ENCODE measurements at places on chromosomes 4 and X. TPM values are rescaled to one million over a fixed set of nuclear protein-coding genes. Genes with fewer than 3 reads are reported as not detected.
A peak's percentile ranks its signal among the peaks of the same experiment; 100 is the strongest.

MAGEC2 gene
- total RNA-seq, result not detected

NOP14 gene
- 74.3 TPM for total RNA-seq

TMEM156 gene
- total RNA-seq, result 18.4 TPM

SYP gene
- 0.49 TPM for total RNA-seq

SNCA gene
- total RNA-seq, result not detected

STBD1 gene
- total RNA-seq, result not detected

RIPPLY1 gene
- not detected for total RNA-seq

GRCh38 chr4:71558248-71558647, 219.4 kb downstream of the SLC4A4 start:
- H3K27me3 ChIP-seq, result no peaks in the 10 kb centered on the region
- no peak overlapping the region for H3K4me3 ChIP-seq
- no peaks in the 10 kb centered on the region for H3K36me3 ChIP-seq
- no peak for DNase-seq

DNA sequence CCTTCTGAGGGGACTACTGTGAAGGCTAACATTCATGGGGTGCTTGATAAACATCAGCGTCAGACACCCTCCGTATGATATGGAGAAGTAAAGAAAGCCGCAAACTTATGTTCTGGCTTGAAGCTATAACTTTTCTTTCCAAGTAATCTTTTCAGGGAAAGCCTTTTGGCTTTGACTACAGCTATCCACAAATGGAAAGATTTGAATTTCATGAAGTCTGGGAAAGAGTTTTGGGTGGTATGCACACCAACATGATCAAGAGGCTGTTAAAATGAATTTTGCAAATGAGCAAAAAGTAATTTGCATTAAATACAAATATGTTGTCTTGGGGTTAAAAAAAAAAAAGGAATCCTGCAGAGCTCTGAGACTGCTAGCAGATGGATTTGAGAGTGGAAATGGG, 114.8 kb upstream of the LIMCH1 start:
- no peaks in the 10 kb centered on the region for H3K27me3 ChIP-seq
- H3K4me1 ChIP-seq, result no peaks in the 10 kb centered on the region
- no peak overlapping the region for H3K4me3 ChIP-seq
- no peaks in the 10 kb centered on the region for H3K36me3 ChIP-seq
- H3K27ac ChIP-seq, result no peak overlapping the region

DNA sequence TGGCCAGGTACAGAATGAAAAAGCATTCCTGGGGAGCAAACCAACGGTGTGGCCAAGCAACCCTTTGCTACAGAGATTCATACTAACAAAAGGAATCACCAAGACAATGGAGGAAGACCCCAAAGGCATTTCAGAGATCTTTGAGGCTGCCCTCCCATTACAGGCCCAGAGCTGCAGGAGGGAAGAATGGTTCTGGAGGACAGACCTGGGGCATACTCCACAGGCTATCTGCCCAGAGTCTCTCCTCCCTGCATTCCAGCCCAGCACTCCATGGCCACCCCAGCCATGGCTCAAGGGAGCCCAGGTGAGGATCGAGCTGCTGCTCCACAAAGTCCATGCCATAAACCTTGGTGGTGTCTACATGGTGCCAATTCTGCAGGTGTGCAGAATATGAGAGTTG, 81.9 kb downstream of the ATP11C start:
- H3K27me3 ChIP-seq, result no peaks in the 10 kb centered on the region
- H3K4me3 ChIP-seq, result no peak overlapping the region

- peaks cover 6% of the 10 kb centered on the region for H3K4me1 ChIP-seq
- H3K27me3 ChIP-seq, result no peaks in the 10 kb centered on the region
- no peak overlapping the region for H3K27ac ChIP-seq
- H3K4me3 ChIP-seq, result no peak overlapping the region
- DNase-seq, result no peak
- peaks cover 6% of the 10 kb centered on the region for H3K36me3 ChIP-seq
These were observed 4.5 kb downstream of the MED28 start for GRCh38 chr4:17618926-17619325.

- H3K36me3 ChIP-seq, result no peaks in the 10 kb centered on the region
- H3K4me1 ChIP-seq, result no peaks in the 10 kb centered on the region
- no peak for DNase-seq
- H3K27me3 ChIP-seq, result no peaks in the 10 kb centered on the region
These were observed 525.0 kb upstream of the SPANXN1 start for GRCh38 chrX:144722307-144722706.

- no peaks in the 10 kb centered on the region for H3K36me3 ChIP-seq
- H3K27ac ChIP-seq, result no peak overlapping the region
- DNase-seq, result no peak
- no peaks in the 10 kb centered on the region for H3K27me3 ChIP-seq
- H3K4me1 ChIP-seq, result no peaks in the 10 kb centered on the region
These were observed 78.8 kb downstream of the HADH start for GRCh38 chr4:108068442-108068841.

GRCh38 chr4:5554376-5554775, 154.0 kb downstream of the EVC2 start:
- no peak overlapping the region for H3K27ac ChIP-seq
- no peaks in the 10 kb centered on the region for H3K4me1 ChIP-seq
- H3K27me3 ChIP-seq, result no peaks in the 10 kb centered on the region
- no peak for DNase-seq
- H3K4me3 ChIP-seq, result no peak overlapping the region
- H3K36me3 ChIP-seq, result no peaks in the 10 kb centered on the region

GRCh38 chr4:108601106-108601505, 19.3 kb upstream of the RPL34 start:
- no peak overlapping the region for H3K27ac ChIP-seq
- H3K4me3 ChIP-seq, result no peak overlapping the region
- no peak for DNase-seq
- H3K27me3 ChIP-seq, result no peaks in the 10 kb centered on the region
- no peaks in the 10 kb centered on the region for H3K36me3 ChIP-seq

GRCh38 chr4:21211846-21212245, 511.6 kb downstream of the PACRGL start:
- DNase-seq, result no peak
- no peaks in the 10 kb centered on the region for H3K27me3 ChIP-seq
- no peaks in the 10 kb centered on the region for H3K4me1 ChIP-seq
- no peak overlapping the region for H3K4me3 ChIP-seq
- no peaks in the 10 kb centered on the region for H3K36me3 ChIP-seq

- H3K4me3 ChIP-seq, result no peak overlapping the region
- H3K4me1 ChIP-seq, result no peaks in the 10 kb centered on the region
- no peaks in the 10 kb centered on the region for H3K36me3 ChIP-seq
- no peak overlapping the region for H3K27ac ChIP-seq
- DNase-seq, result no peak
These were observed 182.2 kb downstream of the AR start for GRCh38 chrX:67726018-67726417.

DNA sequence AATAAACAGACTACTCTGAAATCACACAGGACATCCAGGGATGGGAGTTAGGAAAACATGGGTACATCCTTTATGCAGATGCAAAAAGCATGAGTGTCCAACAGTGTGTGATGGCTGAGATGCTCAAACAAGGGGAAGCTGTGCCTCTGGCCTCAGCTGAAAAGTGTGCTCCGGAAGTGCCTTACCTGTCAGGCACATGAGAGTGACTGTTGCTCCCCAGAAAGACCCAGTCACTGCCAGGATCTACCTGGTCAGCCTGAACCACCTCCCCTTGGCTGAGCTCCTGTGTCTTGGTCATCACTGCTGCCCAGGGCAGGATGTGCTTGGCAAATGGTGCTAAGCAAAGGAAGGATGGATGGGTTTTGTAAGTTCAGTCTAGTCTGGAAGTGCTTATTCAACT, 4.0 kb downstream of the PPP2R2C start:
- no peak for DNase-seq
- H3K36me3 ChIP-seq, result no peaks in the 10 kb centered on the region
- H3K4me1 ChIP-seq, result no peaks in the 10 kb centered on the region
- H3K27ac ChIP-seq, result no peak overlapping the region

DNA sequence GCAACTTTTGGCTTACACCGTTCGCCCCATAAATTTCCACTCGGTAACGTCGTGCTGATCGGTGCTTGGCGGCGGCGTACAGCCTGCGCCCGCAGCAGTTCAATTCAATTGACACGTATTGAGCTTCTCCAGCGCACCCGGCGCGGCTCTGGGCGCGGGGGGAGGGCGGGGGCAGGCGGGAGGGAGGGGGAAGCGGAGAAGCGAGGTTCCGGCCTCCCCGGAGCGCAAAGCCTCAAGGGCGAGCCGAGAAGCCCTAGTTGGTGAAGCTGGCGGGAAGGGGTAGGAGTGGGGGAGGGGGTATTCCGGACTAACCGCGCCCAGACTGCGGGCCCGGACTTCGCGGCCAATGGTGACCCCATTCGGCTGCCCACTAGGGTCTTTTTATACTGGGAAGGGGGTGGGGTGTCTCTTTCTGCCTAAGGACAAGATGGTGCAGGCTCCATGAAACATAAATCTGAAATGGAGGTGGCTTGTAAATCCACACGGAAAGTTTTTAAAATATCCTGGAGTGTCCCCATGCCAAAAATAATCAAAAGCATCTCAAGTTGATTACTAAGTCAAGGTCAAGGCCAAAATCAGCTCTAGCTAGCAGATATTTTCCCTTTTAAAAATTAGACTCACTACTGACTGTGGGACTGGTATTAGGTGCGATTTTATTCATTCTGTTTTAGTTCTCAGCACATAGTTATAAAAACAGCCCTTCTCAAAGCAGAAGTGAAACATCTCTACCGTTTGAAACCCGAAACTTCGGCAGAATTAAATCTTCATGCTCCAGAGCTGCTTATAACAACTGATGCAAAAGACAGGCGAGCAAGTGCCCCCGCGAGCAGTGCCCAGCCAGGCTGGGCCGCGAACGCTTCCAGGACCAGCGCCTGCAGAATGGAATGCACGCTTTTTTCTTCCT, 1.5 kb upstream of the BCOR start:
- peak overlapping the region; percentile 74 for H3K27ac ChIP-seq
- H3K4me3 ChIP-seq, result peak overlapping the region; percentile 55
- DNase-seq, result peak; percentile 66

DNA sequence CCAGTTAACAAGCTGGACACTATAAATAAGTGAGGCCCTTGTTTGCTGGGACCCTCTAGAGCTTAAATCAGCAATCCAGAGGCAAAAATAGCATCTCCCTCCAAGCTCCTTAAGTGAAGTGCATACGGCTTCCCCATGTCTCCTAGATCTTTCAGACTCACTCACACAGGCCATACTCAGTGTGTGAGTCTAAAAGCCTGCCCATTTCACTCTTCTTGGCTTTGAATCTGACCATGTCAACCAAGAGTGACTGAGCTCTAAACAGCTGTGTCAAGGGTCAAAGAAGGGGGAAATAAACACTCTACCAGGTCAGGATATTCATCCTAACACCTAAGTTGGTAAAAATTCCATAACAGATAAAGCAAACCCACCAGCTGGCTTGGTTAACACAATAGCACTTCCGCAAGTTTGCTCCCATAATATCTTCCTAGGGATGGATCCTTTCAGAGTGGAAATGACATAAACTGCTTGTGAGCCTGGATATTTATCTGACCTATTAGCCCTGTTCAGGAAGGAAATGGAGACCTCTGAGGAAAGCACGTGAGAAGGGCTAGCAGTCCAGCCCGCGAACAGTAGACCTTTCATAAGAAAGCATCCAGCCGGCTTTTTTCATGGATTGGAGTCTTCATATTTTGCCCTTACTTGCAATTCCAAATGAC, 65.6 kb downstream of the MID1 start:
- no peak overlapping the region for H3K4me3 ChIP-seq
- no peak for DNase-seq
- H3K27ac ChIP-seq, result no peak overlapping the region
- no peaks in the 10 kb centered on the region for H3K4me1 ChIP-seq
- H3K36me3 ChIP-seq, result no peaks in the 10 kb centered on the region

GRCh38 chr4:118865091-118865708, 23.5 kb upstream of the SYNPO2 start:
- no peak overlapping the region for H3K27ac ChIP-seq
- H3K4me1 ChIP-seq, result no peaks in the 10 kb centered on the region
- no peaks in the 10 kb centered on the region for H3K36me3 ChIP-seq
- H3K4me3 ChIP-seq, result no peak overlapping the region
- H3K27me3 ChIP-seq, result no peaks in the 10 kb centered on the region

- H3K4me3 ChIP-seq, result no peak overlapping the region
- no peak overlapping the region for H3K27ac ChIP-seq
- no peaks in the 10 kb centered on the region for H3K4me1 ChIP-seq
- no peaks in the 10 kb centered on the region for H3K36me3 ChIP-seq
- no peak for DNase-seq
These were observed 72.0 kb upstream of the DHRSX start for GRCh38 chrX:2572740-2573139.

- DNase-seq, result no peak
- H3K4me1 ChIP-seq, result no peaks in the 10 kb centered on the region
- H3K36me3 ChIP-seq, result no peaks in the 10 kb centered on the region
- no peaks in the 10 kb centered on the region for H3K27me3 ChIP-seq
- no peak overlapping the region for H3K27ac ChIP-seq
These were observed 2361.9 kb downstream of the ARAP2 start for GRCh38 chr4:33882246-33882990.

GRCh38 chr4:28686618-28687017, 1826.0 kb downstream of the STIM2 start:
- no peaks in the 10 kb centered on the region for H3K4me1 ChIP-seq
- no peak overlapping the region for H3K27ac ChIP-seq
- no peaks in the 10 kb centered on the region for H3K27me3 ChIP-seq

GRCh38 chrX:131595120-131595519, 51.2 kb downstream of the OR13H1 start:
- H3K27me3 ChIP-seq, result no peaks in the 10 kb centered on the region
- no peaks in the 10 kb centered on the region for H3K4me1 ChIP-seq
- no peak overlapping the region for H3K27ac ChIP-seq
- H3K4me3 ChIP-seq, result no peak overlapping the region
- no peak for DNase-seq
- H3K36me3 ChIP-seq, result no peaks in the 10 kb centered on the region

GRCh38 chrX:125012585-125012984, 307.1 kb upstream of the TEX13C start:
- H3K27me3 ChIP-seq, result no peaks in the 10 kb centered on the region
- no peaks in the 10 kb centered on the region for H3K4me1 ChIP-seq
- H3K27ac ChIP-seq, result no peak overlapping the region
- no peak for DNase-seq
- H3K36me3 ChIP-seq, result no peaks in the 10 kb centered on the region
- no peak overlapping the region for H3K4me3 ChIP-seq

GRCh38 chr4:90798948-90799347, 671.8 kb downstream of the CCSER1 start:
- H3K27ac ChIP-seq, result no peak overlapping the region
- H3K27me3 ChIP-seq, result no peaks in the 10 kb centered on the region

DNA sequence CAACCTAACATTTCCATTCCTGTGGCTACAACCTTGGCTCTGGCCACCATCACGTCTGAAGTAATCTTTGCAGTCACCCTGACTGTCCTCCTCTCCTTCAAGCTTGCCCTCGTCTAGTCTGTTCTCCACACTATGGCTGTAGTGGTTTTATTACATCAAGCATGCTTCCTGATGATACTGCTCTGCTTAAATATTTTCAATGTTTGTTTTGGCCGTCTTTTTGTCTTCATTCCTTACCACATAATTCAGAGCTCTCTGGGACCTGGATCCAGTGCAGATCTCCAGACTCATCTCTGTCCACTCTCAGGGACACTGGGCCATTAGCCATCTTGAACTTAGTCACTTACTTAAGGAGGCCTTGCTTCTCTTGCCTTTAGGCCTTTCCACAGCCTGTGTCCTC, 27.7 kb upstream of the FREM3 start:
- H3K4me1 ChIP-seq, result no peaks in the 10 kb centered on the region
- no peak for DNase-seq
- H3K27me3 ChIP-seq, result no peaks in the 10 kb centered on the region
- no peaks in the 10 kb centered on the region for H3K36me3 ChIP-seq

Data from GM12878 (cell line).